ENCODE measurements at places on chromosomes 13 and 19. TPM values are rescaled to one million over a fixed set of nuclear protein-coding genes. Genes with fewer than 3 reads are reported as not detected.

DNA sequence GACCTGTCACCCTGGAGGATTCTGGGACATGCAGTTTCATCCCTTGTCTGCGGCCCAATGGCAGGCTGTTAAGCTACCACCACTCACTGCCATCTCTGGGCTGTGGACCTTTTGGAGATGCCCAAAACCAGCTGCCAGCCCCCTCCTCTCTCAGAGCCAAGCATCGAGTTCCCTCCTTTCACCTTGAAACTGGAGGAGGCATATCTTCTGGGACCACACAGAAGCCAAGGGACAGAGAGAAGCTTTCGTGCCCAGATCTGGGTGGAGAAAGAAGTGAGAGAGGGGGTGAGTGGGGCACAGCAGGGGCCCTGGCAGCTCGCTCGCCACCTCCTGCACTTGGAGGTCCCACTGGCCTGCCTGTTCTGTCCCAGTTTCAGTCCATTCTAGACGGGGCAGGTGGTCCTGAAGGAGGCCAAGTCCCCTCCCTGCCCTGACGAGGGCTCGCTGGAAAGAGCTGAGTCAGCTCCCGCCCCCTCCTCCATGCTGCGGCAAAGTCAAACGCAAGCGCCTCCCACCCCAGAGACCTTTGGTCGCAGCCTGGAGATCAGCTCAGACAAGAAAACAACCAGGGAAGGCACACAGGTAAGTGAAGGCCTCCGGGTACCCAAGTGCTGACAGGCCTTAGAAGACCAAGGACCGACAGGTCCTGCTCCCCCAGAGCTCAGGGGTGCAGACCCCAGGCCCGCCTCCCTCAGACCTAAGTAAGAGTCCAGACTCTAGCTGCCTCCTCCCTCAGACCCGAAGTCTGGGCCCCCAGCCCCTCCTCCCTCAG is 3.8 kb downstream of the BCAT2 start:
- DNase-seq: peak; percentile 80

DNA sequence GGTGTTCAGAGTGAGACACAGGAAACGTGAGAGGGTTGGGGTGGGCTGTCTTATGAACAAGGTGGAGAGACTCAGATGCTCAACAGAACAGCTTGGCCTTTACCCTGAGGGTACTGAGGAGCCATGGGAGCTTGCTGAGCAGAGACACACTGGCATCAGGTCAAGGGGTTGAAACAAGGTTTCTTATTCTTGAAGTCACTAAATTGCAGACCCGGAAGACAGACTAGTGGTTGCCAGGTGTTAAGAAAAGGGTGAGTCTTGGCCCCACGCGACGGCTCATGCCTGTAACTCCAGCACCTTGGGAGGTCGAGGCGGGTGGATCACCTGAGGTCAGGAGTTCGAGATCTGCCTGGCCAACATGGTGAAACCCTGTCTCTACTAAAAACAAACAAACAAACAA is 22.4 kb downstream of the CACNG6 start:
- DNase-seq: no peak

- DNase-seq: no peak
Measured at GRCh38 chr13:75220238-75220542, 261.8 kb downstream of the TBC1D4 start.

- no peak for DNase-seq
Measured at GRCh38 chr19:5192568-5192967, 148.0 kb downstream of the PTPRS start.

Gene ZNF414
- 22.2 TPM for total RNA-seq

Gene CFAP97D2
- total RNA-seq: not detected

Gene KISS1R
- total RNA-seq: not detected

Gene FOXA3
- total RNA-seq: 32.9 TPM

DNA sequence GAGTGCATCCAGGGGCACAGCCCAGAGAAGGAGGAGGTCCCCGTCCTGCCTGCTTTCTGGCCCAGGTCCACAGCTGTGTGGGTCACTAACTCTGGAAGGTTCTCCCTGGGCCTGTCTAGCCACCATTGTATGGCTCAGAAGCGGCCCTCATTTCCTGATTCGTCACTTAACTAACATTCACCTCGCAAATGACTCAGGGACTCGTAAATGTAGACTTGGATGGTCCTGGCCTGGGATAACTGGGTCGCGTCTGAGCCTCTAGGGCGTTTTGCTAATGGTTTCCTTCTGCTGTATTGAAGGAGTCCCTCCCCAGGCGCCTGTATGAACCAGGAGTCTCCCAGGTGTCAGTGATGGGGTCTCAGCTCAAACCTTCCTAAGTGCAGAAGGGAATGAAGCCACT is 162.8 kb downstream of the ZNF536 start:
- DNase-seq: no peak

- peak; percentile 86 for DNase-seq
Measured at GRCh38 chr19:4534836-4535658, at the start of gene PLIN5. PLIN5 (minus strand) TSS chr19:4535224; CDS start chr19:4534074, 1,150 bp downstream.

GRCh38 chr13:113448885-113449692 is 4.2 kb downstream of the ADPRHL1 start:
- DNase-seq: peak; percentile 87

Gene HPN
- 0.94 TPM for total RNA-seq

Gene CDC37
- 179 TPM for total RNA-seq

- DNase-seq: no peak
Measured at GRCh38 chr13:19181621-19182485, at the start of gene TUBA3C. TUBA3C (minus strand) TSS chr13:19181824; CDS start chr13:19181747, 77 bp downstream.

GRCh38 chr19:5042556-5042955 is 73.6 kb downstream of the KDM4B start:
- peak; percentile 43 for DNase-seq

GRCh38 chr13:73480779-73481559 is 422.2 kb downstream of the KLF5 start:
- no peak for DNase-seq
